Fibroblast of lung (primary cell): ENCODE measurements at places on chromosomes 5 and 9.

DNA sequence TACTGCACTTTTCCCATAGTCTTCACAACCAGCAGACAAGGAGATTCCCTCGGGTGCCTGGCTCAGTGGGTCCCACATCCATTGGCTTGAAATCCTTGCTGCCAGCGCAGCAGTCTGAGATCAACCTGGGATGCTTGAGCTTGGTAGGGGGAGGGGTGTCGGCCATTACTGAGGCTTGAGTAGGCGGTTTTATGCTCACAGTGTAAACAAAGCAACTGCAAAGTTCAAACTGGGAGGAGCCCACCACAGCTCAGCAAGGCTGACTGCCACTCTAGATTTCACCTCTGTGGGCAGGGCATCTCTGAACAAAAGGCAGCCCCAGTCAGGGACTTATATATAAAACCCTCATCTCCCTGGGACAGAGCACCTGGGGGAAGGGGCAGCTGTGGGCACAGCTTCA, 512.3 kb upstream of the MPDZ start:
- no peaks in the 10 kb centered on the region for H3K27me3 ChIP-seq
- no peak overlapping the region for H3K27ac ChIP-seq
- no peak for DNase-seq
- H3K4me3 ChIP-seq = no peak overlapping the region

GRCh38 chr5:171984748-171985419, 21.6 kb downstream of the FBXW11 start:
- H3K4me3 ChIP-seq = no peak overlapping the region
- peak; percentile 98 for DNase-seq
- peak overlapping the region; percentile 26 for H3K27ac ChIP-seq
- no peaks in the 10 kb centered on the region for H3K27me3 ChIP-seq
- no peaks in the 10 kb centered on the region for H3K36me3 ChIP-seq
- peaks cover 2% of the 10 kb centered on the region for H3K4me1 ChIP-seq

DNA sequence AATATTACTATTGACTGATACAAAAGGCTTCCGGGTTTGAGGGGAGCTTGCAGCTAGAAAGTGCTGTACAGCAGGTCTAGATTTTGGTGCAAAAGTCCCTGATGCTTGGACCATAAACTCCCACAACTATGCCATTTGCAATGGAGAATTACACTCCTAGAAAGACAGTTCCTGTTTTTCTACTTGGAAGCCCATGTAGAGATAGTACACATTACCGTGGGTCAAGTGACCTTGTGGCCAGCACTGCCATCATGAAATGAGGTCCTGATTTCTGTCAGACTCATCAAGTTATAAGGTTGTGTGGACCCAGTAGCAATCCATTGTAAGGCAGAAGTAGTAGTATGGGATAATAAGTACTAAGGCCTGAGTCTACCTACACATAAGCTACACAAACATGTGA, 42.8 kb upstream of the TNFSF8 start:
- no peaks in the 10 kb centered on the region for H3K36me3 ChIP-seq
- DNase-seq = no peak
- H3K27me3 ChIP-seq = no peaks in the 10 kb centered on the region
- H3K4me3 ChIP-seq = no peak overlapping the region
- H3K4me1 ChIP-seq = no peaks in the 10 kb centered on the region

GRCh38 chr9:33184963-33185362, 17.8 kb upstream of the B4GALT1 start:
- H3K4me1 ChIP-seq = peaks cover 4% of the 10 kb centered on the region
- no peak overlapping the region for H3K27ac ChIP-seq
- H3K4me3 ChIP-seq = no peak overlapping the region
- no peak for DNase-seq
- no peaks in the 10 kb centered on the region for H3K36me3 ChIP-seq

GRCh38 chr5:171797543-171797942, 11.9 kb downstream of the SMIM23 start:
- H3K4me1 ChIP-seq = no peaks in the 10 kb centered on the region
- no peak overlapping the region for H3K27ac ChIP-seq
- no peaks in the 10 kb centered on the region for H3K36me3 ChIP-seq
- no peak overlapping the region for H3K4me3 ChIP-seq

- no peaks in the 10 kb centered on the region for H3K27me3 ChIP-seq
- H3K36me3 ChIP-seq = peaks cover 2% of the 10 kb centered on the region
- H3K27ac ChIP-seq = no peak overlapping the region
- peak; percentile 73 for DNase-seq
- no peaks in the 10 kb centered on the region for H3K4me1 ChIP-seq
These were observed 25.3 kb upstream of the LRRTM2 start for GRCh38 chr5:138900281-138900965.

GRCh38 chr5:11525020-11525419, 379.2 kb downstream of the CTNND2 start:
- no peaks in the 10 kb centered on the region for H3K4me1 ChIP-seq
- peak; percentile 40 for DNase-seq
- H3K36me3 ChIP-seq = no peaks in the 10 kb centered on the region
- no peaks in the 10 kb centered on the region for H3K27me3 ChIP-seq
- no peak overlapping the region for H3K4me3 ChIP-seq

GRCh38 chr5:133229931-133230664, 178.3 kb downstream of the HSPA4 start:
- H3K4me3 ChIP-seq = no peak overlapping the region
- H3K27me3 ChIP-seq = no peaks in the 10 kb centered on the region
- peaks cover 2% of the 10 kb centered on the region for H3K4me1 ChIP-seq
- no peak for DNase-seq

DNA sequence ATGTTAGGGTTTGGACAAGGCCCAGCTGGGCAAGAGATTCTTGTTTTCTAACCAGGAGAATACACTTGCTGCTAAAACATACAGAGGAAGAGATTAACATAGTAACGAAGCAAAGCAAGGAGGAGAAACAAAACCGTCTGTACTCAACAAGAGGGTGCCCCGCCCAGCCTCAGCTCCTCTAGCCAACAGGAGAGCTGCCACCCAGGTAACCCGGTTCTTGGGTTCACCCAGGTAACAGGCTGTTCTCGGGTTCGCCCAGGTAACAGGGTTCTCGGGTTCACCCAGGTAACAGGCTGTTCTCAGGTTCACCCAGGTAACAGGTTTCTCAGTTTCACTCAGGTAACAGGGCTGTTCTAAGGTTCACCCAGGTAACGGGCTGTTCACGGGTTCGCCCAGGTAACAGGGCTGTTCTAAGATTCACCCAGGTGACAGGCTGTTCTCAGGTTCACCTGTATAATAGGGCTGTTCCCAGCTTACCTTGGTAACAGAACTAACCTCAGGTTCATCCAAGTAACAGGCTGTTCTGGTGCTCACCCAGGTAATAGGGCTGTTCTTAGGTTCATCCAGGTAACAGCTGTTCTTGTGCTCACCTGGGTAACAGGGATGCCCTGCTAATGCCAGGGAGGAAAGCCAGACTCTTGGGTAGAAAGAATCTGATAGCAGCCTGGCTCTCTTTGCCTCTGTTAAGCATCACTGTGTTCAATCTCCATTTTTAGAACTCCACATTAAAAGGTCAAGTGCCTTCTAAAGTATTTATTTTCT, 271.6 kb downstream of the SYK start:
- H3K4me1 ChIP-seq = peaks cover 14% of the 10 kb centered on the region
- no peaks in the 10 kb centered on the region for H3K36me3 ChIP-seq
- DNase-seq = no peak

DNA sequence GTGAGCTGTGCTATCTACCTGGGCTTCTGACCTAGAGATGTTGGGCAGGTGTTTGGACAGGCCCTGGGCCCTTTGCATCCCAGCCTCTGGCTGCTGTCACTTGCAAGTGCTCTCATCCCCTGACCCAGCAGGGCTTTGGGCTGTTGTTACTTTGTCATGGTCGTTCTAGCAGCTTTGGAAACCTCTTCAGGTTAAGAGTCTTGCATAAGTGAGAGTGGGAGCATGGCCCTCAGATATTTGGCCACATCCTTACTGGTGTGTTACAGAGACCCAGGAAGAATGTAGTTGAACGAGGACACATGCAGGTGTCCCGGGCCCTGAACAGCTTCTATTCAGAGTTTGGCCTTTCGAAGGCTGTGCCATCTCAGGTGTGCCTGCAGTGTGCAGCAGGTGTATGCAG, 4.5 kb downstream of the TENT4A start:
- H3K36me3 ChIP-seq = peaks cover 2% of the 10 kb centered on the region
- no peaks in the 10 kb centered on the region for H3K27me3 ChIP-seq
- peaks cover 21% of the 10 kb centered on the region for H3K4me1 ChIP-seq
- no peak for DNase-seq
- H3K4me3 ChIP-seq = no peak overlapping the region

DNA sequence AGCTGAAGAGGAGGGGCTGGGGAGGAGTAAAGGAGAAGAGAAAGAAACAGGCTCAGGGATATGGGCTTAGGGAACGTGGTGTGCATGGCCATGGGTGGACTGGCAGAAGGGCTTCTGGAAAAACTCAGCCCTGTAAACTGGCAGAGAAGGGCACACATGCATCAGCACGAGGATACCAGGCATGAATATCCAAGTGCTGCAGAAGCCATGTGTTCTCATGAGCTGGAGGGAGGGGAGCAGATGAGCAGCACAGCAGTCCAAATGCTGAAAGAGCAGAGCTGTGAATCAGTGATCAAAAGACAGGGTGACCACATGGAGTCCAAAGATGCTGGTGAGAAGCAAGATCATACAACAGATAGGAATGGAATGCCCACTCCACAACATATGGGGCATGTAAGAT, 72.3 kb downstream of the SEMA5A start:
- no peaks in the 10 kb centered on the region for H3K27me3 ChIP-seq
- no peak for DNase-seq
- no peaks in the 10 kb centered on the region for H3K4me1 ChIP-seq
- no peak overlapping the region for H3K4me3 ChIP-seq
- H3K27ac ChIP-seq = no peak overlapping the region

- H3K4me1 ChIP-seq = peaks cover 4% of the 10 kb centered on the region
- H3K27ac ChIP-seq = no peak overlapping the region
- no peaks in the 10 kb centered on the region for H3K36me3 ChIP-seq
- no peak overlapping the region for H3K4me3 ChIP-seq
- DNase-seq = no peak
These were observed 168.5 kb downstream of the HMHB1 start for GRCh38 chr5:143980506-143980905.

GRCh38 chr5:94793816-94794198, 175.3 kb downstream of the SLF1 start:
- H3K36me3 ChIP-seq = no peaks in the 10 kb centered on the region
- H3K27ac ChIP-seq = peak overlapping the region; percentile 50
- no peaks in the 10 kb centered on the region for H3K4me1 ChIP-seq
- no peak overlapping the region for H3K4me3 ChIP-seq
- peak; percentile 80 for DNase-seq

GRCh38 chr5:88183255-88183654, 85.4 kb downstream of the TMEM161B start:
- DNase-seq = no peak
- H3K27me3 ChIP-seq = no peaks in the 10 kb centered on the region
- H3K36me3 ChIP-seq = no peaks in the 10 kb centered on the region
- no peak overlapping the region for H3K4me3 ChIP-seq
- no peak overlapping the region for H3K27ac ChIP-seq
- H3K4me1 ChIP-seq = no peaks in the 10 kb centered on the region

DNA sequence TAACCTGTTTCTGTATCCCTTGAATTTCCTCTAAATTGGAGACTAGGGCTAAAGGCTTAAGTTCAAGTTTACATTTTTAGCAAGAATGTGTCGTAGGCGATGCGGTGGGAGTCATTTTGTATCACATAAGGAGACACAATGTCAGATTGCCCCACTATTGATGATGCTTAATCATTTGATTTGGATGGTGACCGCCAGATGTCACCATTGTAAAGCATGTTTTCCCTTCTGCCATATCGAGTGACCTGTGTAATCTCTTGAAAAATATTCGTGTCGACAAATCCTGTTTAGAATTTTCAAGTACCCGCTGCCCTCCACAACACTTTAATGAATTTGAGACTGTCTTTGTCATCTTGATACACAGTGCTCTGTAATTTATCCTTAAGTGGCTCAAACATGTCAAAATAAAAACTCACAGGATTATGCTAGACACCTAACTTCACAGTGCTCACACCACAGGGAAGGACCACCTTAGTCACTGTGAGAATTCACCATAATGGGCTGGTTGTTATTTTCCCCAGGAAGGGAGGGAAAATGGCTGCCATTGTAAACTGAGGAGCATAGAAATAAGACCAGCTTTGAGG, 34.5 kb upstream of the SLC46A2 start:
- DNase-seq = peak; percentile 13
- no peaks in the 10 kb centered on the region for H3K4me1 ChIP-seq
- H3K36me3 ChIP-seq = no peaks in the 10 kb centered on the region
- H3K4me3 ChIP-seq = no peak overlapping the region

GRCh38 chr9:112013266-112013665, 116.7 kb downstream of the UGCG start:
- H3K4me3 ChIP-seq = no peak overlapping the region
- DNase-seq = no peak
- peak overlapping the region; percentile 90 for H3K27ac ChIP-seq
- peaks cover 11% of the 10 kb centered on the region for H3K4me1 ChIP-seq
- no peaks in the 10 kb centered on the region for H3K27me3 ChIP-seq
